ENCODE measurements at places on chromosomes 11 and 22.

- DNase-seq: no peak
Measured at GRCh38 chr22:32531228-32531627, 56.6 kb downstream of the FBXO7 start.

DNA sequence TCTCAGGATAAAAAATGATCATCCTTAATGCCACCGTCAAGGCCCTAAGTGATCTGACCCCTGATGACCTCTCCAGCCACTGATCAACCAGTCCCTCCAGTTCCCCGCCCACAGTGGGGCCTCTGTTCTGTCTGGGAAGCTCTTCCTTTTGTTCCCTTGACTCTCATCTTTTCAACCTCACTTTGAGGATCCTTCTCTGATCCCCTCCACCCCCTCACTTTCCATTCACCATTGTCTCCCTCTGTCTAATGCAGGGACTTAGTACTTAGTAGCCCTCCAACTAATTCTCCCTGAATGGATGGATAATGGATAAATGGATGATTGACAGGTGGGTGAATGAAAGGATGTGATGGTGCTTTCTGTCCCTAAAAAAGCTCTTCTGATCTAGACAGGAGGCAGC lies 45.6 kb downstream of the C11orf58 start:
- DNase-seq: no peak

- no peak for DNase-seq
Measured at GRCh38 chr22:41564563-41564962, 3.8 kb downstream of the CSDC2 start.

GRCh38 chr11:44162662-44163061 lies 67.2 kb downstream of the EXT2 start:
- no peak for DNase-seq

DNA sequence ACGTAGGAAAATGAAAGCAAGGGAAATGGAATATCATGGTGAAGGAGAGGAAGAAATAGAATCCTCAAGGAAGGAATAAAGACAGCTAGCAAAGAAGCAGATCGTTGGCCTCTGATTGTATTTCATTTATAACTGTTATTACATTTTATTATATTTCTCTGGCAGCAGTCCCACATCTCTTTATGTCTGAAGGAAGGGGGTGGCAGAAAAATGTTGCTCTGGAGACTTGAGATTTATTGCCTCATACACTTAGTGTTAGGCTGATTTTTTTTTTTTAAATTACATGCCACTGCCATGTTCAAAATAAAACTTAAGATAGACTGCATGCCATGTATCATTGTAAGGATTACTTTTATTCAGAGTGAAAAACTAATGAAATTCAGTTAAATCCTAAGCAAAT lies 971.7 kb upstream of the CHORDC1 start:
- DNase-seq: no peak

DNA sequence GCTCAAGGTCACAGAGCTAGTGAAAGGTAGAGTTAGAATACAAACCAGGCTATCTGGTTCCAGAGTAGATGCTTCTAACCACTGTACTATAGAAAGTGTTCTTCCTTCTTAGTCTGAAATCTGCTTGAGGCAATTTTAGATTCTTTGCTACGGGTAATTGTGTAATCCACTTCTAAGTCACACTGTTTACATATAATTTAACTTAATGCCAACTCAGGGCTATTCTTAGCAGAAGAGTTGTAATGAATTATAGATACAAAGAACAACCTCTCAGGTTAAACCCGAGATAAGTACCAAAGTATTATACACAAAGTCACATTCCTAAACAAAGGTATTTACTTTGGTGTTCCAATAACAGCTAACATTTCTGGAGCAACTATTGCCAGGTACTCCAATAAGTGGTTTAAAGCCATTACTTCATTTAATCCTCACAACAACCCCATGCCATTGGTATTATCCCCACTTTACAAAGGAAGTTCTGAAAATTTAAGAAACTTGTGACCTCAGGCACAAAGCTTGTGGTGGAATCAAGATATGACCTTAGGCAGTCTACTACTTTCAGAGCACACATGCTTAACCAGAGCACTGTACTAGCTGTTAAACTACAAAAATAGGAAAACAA lies 31.1 kb upstream of the DDI1 start:
- no peak for DNase-seq

DNA sequence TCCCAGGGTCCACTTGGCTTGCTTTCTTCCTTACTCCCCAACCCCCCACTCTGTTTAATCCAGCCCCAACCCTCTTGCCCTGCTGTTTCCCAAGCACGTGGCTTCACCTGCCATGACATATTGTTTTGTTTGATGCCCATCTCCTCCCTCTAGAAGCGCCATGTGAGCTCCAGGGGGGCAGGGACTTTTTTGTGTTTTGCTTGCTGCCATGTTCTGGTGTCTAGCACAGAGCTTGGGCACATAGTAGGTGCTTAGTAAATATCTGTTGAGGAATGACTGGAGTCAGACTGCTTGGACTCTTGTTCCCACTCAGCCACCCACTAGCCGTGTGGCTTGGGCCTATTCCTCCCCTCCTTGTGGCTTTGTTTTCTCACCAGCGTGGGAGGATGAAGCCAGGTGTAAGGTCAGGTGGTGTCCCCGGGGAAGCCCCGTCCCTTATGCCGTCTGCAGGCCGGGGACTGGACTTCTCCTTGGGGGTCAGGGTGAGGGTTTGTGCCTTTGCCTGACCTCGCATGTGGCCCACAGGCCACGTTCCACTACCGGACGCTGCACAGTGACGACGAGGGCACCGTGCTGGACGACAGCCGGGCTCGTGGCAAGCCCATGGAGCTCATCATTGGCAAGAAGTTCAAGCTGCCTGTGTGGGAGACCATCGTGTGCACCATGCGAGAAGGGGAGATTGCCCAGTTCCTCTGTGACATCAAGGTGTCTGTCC lies 3.8 kb downstream of the AIP start:
- DNase-seq: peak; percentile 43

DNA sequence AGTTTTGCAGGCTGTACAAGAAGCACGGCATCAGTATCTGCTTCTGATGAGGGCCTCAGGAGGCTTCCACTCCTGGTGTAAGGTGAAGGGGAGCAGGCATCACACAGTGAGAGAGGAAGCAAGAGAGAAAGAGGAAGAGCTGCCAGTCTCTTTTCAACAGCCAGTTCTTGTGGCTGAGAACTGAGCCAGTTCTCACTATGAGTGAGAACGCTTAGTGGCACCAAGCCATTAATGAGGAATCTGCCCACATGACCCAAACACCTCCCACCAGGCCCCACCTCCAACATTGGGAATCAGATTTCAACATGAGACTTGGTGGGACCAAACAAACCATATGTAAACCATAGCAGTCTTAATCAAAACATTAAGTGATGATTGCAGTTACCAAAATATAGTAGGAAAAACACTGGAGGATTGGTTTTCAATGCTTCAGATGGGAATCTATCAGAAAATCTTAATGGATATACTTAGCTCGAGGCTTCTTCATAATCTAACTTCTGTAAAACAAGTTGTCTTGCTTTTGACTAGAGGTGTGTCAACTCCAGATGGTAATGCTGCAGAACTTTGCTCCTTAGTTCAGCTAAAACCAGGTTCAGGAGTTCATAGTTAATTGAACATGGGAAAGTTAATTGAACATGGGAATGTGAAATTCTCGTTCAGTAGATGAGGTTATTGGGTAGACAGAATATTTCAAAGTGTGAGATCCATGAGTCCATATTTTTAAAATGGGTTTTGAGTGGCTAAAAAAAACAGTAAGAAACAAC lies 12.2 kb downstream of the FAR1 start:
- DNase-seq: no peak

DNA sequence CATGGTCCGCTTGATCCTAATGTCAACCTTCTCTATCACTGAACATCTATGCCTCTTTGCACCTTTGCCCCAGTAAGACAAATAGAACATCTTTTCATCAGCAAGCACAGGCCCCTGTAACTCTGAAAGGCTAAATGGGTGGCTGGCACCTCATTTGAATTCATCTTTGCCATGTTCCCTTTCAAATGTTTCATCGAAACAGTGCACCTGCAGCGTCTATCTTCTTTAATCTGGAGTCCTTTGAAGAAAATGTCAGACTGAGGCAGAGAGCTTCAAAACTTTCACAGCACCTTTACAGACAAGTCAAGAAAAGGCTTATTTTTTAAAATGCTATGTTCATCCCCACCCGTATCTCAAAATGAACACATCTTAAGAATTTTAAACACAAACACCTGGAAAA lies 3.4 kb downstream of the MPPED2 start:
- DNase-seq: no peak

DNA sequence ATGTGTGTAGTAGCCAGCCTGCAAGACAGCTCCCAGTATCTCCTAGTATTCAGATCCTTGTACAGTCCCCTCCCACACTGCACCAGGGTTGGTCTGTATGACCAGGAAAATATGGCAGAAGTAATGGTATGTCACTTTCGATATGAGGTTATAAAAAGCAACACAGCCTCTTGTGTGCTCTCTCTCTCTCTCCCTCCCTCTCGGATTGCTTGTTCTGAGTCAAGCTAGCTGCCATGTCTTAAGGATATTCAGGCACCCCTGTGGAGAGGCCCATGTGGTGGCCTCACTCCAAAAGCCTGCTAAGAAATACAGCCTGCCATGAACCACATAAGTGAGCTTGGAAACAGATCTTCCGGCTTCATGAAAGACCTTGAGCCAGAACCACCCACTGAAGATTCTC lies 25.4 kb downstream of the FXYD6 start:
- no peak for DNase-seq

DNA sequence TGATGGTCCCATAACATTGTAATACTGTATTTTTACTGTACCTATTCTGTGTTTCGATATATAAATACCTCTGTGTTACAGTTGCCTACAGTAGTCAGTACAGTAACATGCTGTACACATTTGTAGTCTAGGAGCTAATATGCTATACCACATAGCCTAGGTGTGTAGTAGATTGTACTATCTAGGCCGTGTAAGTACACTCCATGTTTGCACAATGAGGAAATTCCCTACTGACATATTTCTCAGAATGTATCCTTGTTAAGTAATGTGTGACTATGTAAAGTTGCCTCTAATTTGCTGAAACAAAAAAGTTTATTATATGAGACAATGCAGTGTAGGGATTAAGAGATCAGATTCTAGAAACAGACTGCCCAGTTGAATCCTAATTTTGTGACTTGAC lies 21.3 kb downstream of the CAPRIN1 start:
- DNase-seq: no peak

GRCh38 chr11:31110830-31111229 lies 258.7 kb downstream of the DCDC1 start:
- no peak for DNase-seq

GRCh38 chr11:100925935-100926334 lies 203.7 kb downstream of the PGR start:
- no peak for DNase-seq

DNA sequence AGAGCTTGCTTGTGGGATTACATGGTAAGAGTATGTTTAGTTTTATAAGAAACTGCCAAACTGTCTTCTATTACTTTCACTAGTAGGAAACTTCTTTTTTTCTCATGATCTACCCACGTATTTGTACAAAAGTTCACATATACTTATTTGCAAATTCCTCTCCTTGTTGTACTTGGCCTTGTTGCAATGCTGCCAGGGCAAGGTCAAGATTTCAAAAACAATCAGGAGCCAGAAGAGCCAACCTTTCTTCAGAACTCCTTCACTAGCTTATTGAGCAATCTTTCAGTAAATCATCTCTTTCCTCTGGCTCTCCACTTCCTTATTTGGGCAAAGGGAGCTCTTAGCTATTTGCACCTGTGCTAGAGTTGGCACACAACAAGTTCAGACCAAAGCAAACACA lies 9.7 kb downstream of the SRSF8 start:
- DNase-seq: no peak

DNA sequence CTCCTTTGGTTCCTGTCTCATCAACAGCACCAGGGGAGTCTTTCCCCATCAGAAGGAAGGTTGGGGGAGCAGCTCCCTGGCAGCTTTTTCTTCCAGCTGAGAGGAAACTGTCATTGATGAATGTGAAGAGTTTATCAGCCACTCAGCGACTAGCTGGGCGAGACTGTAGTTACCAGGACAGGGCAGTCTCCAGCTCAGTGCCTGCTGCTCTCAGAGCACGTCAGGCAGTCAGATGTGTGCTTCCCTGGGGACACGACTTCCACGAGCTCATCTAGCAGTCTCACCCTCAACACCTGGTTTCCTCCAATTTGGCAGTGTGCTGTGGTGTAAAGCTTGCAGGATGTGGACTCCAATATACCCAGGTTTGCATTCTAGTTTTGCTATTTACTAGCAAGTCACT lies 12.5 kb upstream of the C1QTNF4 start:
- DNase-seq: no peak

GRCh38 chr22:19663286-19663815 lies 51.0 kb upstream of the SEPTIN5 start:
- no peak for DNase-seq

- DNase-seq: no peak
Measured at GRCh38 chr11:125441648-125442410, 54.2 kb downstream of the FEZ1 start.

DNA sequence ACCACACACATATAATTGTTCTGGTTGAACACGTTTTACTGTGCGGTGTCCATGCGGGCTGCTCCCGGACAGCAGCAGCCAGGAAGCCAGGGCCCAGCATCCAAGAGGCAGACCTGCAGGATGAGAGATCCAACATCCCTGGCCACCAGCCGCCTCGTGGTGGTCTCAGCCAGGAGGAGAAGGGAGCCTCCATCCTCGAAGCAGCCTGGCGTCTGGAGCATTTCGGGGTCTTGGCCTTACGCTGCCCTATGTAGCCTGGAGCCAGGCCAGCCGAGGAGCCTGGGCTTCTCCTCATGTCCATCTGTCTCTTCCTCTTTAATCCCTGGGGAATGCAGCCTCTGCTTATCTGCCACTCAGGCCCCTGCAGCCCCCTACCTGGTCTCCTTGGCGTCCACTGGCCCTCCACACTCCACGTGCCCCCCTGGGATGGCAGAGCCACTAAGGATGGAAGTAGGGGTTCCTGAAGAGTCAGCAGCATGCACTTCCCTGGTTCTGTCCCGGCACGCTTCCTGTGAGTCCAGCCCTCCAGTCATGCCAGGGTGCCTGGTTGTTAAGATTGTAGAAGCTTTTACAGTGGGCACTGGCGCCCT lies 253.2 kb downstream of the TBC1D22A start:
- no peak for DNase-seq

DNA sequence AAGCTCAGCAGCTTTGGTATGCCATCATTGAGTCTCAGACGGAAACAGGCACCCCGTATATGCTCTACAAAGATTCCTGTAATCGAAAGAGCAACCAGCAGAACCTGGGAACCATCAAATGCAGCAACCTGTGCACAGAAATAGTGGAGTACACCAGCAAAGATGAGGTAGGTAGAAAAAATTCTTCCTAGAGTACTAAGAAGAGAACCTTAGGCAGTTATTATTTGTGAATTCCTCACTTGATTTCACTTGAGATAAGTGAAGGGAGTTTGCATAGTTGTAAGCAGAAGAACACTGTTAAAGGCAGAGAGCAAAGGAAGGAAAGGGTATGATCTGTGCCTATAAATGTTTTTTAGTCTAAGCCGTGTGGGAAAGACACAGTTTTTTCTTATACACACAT lies 28.6 kb downstream of the RRM1 start:
- DNase-seq: no peak

GRCh38 chr11:16261836-16262644 lies 94.3 kb downstream of the SOX6 start:
- no peak for DNase-seq

All from stimulated activated CD8-positive, alpha-beta memory T cell treated with anti-CD3 and anti-CD28 coated beads, Interleukin-2, amount 100 ng/mL, for 48 hours (primary cell).